ENCODE measurements at places on chromosomes 1 and 21. TPM values are rescaled to one million over a fixed set of nuclear protein-coding genes. Genes with fewer than 3 reads are reported as not detected.

The SLAMF9 gene
- not detected for total RNA-seq

The RXFP4 gene
- total RNA-seq = not detected

The ACKR1 gene
- 0.61 TPM for total RNA-seq

The MYOG gene
- total RNA-seq = not detected

The CCDC181 gene
- total RNA-seq = 3.7 TPM

DNA sequence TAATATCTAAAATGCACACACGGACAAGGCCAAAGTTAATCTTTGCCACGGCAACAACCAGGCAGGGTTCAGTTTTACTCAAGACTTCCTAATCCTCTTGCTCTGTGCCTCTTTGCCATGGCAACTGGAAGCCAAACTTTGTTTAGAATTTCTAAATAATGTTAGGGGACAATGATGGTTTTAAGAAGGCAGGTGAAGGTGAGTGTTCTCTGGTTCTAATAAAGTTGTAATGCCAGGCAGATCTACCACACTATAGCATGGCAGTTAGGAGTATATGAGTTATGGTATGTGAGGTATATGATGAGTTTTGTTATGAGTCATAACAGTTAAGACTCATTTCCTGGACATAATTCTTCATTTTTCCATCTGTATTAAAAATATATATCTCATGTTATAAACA is 2.7 kb downstream of the PTPRC start:
- DNase-seq = no peak

DNA sequence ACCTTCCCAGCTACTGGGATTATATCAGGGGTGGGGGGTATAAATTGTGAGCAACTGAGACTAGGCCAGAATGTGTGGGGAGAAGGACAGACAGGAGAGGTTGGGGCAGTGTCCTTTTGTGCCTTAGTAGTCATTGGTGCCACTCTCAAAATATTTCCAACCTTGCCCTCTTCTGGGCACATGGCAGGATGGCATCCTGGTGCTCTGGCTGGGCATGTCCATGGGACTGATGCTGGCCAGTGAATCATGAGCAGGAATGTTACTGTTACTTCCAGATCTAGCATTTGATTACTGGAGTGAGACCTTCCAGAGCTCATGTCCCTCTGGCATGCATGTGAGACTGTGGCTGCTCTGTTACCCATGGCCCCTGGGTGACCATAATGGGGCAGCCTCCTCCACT is 151.2 kb downstream of the MATN1 start:
- no peak for DNase-seq

GRCh38 chr1:154104433-154105082 is 50.3 kb downstream of the NUP210L start:
- DNase-seq = no peak

- peak; percentile 88 for DNase-seq
Measured at GRCh38 chr1:201361652-201362504, 15.6 kb downstream of the TNNT2 start.

DNA sequence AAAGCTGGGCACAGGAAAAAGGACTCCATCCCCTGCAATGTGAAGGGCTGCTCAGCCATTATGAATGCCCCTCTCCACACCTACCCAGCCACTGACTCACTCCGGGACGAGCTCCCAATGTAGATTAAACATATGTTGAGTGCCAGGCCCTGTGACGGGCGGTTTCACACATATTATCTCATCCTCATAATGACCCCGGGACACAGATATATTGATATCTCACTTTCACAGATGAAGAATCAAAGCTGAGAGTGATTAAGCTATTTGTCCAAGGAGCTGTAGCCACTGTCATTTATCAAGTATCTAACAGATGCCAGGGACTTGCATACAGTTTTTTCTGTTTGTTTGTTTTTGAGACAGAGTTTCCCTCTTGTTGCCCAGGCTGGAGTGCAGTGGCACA is 35.0 kb upstream of the SLC30A1 start:
- no peak for DNase-seq

- DNase-seq = no peak
Measured at GRCh38 chr1:58839846-58840835, 56.3 kb upstream of the JUN start.
